Lower lobe of right lung (tissue), 2 donors: ENCODE measurements at places on chromosomes 7 and 10. TPM values are rescaled to one million over a fixed set of nuclear protein-coding genes. Genes with fewer than 3 reads are reported as not detected.

Gene PTF1A
- total RNA-seq, result not detected

Gene TRIM73
- 5.6 TPM for total RNA-seq

Gene PYROXD2
- 17.8 TPM for total RNA-seq

Gene PANK1
- total RNA-seq, result 8.2 TPM

Gene ATRNL1
- 0.92 TPM for total RNA-seq

Gene ZNF3
- total RNA-seq, result 23.0 TPM

Gene GPR158
- 0.12 TPM for total RNA-seq

Gene AKR1B15
- not detected for total RNA-seq

Gene TRIM50
- total RNA-seq, result not detected

Gene MKX
- 1.6 TPM for total RNA-seq

- peak; percentile 40 for DNase-seq
These were observed 101.5 kb upstream of the DIP2C start for GRCh38 chr10:790821-791551.

DNA sequence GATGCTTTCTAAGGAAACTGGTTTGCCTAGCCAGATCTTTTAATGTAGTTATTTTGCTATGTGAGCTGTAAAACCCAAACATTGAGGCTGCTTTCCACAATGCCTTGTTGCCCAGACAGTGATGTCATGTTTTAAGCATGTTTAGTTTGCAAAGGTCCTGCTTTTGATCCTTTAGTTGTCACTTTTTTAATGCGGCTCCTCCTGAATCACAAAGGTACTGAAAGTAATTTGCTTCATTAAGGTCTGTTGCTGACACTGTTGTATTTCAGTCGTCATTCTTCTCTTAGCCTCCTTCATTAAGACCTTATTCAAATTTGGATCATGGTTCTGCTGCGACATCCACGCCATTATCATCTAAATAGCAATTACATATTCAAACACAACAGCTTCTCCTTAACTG is 10.6 kb downstream of the RPA3 start:
- no peak for DNase-seq

- DNase-seq, result no peak
These were observed 44.6 kb downstream of the NUP205 start for GRCh38 chr7:135602304-135602703.

DNA sequence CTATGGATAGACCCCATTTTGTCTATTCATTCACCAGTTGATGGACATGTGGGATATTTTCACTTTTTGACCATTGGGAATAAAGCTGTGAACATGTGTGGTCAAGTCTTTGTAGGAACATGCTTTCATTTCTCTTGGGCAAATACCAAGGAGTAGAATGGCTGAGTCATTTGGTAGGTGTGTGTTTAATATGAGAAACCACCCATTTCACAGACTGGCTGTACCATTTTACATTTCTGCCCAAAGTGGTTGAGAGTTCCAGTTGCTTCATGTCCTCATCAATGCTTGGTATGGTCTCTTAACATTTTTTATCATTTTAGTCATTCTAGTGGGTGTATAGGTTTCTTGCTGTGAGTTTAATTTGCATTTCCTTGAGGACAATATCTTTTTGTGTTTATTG is 124.9 kb upstream of the RHEB start:
- no peak for DNase-seq

DNA sequence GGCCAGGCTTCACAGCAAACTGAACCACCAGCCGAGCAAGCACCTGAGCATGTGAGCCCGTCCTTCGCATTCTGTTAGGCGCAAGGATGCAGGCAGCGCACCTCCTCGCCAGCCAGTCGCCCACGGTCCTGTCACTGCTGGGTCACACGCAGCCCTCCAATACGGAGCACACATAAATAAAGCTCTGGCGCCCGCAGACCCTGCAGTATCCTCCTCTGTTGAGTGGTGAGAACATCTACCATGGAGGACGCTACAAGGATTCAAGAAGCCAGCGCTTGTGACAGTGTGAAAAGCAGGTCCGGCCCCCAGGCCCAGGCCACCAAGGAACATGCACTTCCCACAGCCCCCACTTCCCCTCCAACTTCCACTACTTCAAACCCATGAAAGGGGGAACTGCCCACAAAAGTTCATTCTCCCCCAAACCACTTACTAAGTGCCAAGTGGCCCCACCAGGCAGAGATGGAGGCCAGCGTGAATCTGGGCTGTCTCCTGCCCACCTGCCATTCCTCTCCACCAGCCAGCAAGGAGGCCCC is 34.8 kb downstream of the VOPP1 start:
- no peak for DNase-seq

- DNase-seq, result no peak
These were observed 26.6 kb downstream of the WNT8B start for GRCh38 chr10:100489396-100489795.

DNA sequence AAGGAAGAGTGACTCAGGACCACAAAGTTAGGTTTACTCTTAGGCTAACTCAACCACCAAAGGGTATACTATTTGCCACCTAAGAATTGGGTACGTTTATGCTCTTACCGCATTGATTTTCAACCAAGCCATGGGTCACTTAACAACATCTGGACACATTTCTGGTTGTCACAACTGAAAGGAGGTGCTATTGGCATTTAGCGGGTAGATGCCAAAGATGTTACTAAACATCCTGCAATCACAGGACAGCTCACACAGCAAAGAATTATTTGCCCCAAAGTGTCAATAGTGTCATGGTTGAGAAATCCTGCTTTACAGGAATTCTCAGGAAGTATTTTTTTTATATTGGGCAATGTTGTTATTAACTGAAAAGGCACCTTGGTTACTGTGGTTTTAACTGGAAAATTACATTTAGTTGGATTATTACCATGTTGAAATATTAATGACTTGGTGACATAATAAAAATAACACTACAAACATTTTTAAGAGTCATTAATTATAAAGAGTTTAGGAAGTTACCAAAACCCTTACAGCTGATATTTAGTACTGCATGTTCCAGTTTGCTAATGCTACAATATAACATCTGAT is 185.0 kb upstream of the TMEM196 start:
- no peak for DNase-seq

- DNase-seq, result peak; percentile 58
These were observed 348.5 kb downstream of the GRID1 start for GRCh38 chr10:86017841-86018734.

DNA sequence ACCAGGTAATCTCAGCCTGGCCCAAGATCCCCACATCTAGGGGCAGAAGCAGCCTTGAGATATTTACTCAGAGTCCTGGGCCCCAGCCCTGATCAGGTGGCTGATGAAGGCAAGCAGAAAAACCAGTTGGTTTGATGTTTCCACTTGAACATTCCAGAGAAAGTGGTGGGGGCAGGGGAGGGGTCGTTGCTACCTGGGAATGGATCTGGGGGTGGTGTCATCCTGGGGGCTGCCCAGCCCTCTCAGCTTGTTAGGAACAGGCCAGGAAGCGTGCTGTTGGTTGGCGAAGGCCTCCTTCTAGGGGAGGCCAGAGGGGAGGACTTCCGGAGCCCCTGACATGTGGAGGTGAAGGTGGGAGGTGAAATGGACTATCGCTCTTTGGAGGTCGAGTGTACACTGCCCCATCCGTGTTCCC is 3.7 kb upstream of the ABHD11 start:
- DNase-seq, result peak; percentile 68

- DNase-seq, result no peak
These were observed 131.0 kb upstream of the AOAH start for GRCh38 chr7:36855330-36855729.

GRCh38 chr7:134140889-134141867 is 14.0 kb downstream of the LRGUK start:
- DNase-seq, result peak; percentile 77

- no peak for DNase-seq
These were observed 95.5 kb upstream of the KCNIP2 start for GRCh38 chr10:101939008-101939648.

DNA sequence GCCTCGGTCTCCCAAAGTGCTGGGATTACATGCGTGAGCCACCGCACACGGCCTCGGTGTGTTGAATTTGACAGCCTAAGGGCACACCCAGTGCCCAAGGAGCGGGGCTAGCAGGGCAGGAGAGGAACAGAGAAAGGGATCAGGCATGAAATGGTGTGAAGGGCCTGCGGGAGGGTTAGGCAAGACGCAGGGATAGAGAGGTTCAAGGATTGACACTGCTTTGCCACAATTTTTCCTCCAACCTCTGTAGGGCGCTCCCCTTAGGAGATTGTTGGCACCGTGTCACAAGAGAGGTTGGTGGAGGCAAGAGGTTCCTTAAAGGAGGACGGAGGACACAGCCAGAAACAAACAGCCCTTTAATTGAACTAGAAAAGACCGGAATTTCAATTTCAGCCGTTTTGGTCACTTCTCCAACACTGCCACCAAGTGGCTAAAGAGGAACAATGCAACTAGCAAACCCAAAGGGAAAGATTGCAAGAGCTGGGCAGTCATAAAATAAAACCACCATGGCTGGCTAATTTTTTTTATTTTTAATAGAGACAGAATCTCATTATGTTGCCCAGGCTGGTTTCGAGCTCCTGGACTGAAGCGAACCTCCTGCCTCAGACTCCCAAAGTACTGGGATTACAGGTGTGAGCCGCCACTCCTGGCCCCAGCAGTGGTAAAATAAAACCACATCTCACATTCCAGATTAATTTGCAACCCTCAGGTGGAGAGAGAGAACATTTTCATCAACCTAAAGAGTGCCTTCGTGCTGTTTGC is 6.9 kb upstream of the CREB3L2 start:
- no peak for DNase-seq

- DNase-seq, result no peak
These were observed 109.4 kb downstream of the MAD1L1 start for GRCh38 chr7:2123360-2123759.

DNA sequence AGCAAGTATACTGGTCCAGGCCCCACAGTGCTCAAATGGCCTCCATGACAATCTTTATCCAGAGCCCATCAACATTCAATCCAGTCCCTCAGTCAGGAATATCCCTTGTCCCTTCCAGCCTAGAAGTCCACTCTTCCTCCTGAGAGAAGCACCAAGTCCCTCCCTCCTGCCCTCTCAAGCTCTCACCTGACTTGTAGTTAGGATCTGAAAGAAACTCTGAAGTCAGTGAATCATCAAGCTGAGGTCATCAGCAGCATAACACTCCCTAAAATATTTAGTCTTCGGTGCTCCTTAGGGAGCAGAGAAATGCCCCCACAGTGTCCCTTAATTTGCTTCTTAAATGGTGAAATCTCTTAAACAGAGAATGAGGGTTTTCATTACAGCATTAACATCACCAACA is 31.0 kb downstream of the GRM8 start:
- no peak for DNase-seq

DNA sequence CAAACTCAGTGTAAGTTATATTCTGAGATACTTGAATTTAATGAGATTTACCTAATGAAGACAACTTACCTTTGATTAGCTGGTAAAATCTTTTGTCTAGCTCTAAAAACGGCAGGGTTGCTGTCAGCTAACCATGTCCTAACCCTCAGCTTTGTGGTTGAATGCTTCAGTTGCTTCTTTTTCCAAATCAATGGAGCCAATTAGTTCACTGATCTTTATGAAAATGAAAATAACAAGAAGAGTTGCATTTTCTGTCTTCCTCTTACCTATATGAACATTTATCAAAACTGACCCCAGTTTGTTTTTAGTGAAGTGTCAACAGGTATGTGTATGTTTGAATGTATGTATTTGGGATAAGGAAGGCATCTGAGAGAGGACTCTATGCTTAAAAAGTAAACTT is 253.1 kb upstream of the MTPN start:
- DNase-seq, result no peak

GRCh38 chr7:10282909-10283308 is 690.8 kb upstream of the PHF14 start:
- DNase-seq, result no peak

GRCh38 chr10:76049581-76050290 is 618.3 kb downstream of the LRMDA start:
- no peak for DNase-seq

GRCh38 chr7:157508477-157508881 is 171.7 kb downstream of the DNAJB6 start:
- DNase-seq, result no peak

GRCh38 chr7:114658216-114658615 is 243.6 kb downstream of the FOXP2 start:
- DNase-seq, result no peak

GRCh38 chr7:47614450-47614849 is 32.5 kb upstream of the TNS3 start:
- DNase-seq, result no peak

GRCh38 chr10:113991091-113991860 is 52.4 kb upstream of the ADRB1 start:
- DNase-seq, result no peak

DNA sequence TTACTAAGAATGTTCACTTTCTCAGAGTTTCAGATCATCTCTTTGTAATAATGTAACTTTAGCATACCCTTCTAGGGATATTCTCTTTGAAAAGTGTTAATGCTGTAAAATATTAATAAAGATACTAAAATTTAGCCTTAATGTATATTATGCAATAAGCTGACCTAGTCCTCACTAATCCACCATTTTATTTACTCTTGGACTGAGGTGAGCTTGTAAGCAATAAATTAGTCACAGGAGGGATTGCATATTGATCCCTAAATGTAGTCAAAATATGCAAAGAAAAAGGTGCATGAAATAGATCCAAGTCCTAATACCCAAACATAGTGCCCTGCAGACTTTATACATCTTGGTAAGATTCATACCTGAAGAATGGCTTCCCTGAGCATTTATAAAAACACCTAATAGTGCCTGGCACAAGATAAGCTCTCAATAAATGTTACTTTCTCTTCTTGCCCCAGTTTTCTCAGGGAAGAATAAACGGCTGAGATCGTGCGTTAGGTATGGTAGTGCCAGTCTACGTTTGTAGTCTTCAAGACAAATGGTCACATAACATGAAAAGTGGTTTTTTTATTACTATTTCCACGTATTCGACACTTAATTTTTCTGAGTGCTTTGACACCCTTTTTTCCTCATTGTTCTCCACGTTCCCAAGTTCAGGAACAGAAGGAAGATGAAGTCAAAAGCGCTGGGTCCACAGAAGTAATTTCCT is 14.3 kb downstream of the INSIG1 start:
- DNase-seq, result no peak

GRCh38 chr10:84267503-84268126 is 22.8 kb downstream of the RGR start:
- DNase-seq, result peak; percentile 67

DNA sequence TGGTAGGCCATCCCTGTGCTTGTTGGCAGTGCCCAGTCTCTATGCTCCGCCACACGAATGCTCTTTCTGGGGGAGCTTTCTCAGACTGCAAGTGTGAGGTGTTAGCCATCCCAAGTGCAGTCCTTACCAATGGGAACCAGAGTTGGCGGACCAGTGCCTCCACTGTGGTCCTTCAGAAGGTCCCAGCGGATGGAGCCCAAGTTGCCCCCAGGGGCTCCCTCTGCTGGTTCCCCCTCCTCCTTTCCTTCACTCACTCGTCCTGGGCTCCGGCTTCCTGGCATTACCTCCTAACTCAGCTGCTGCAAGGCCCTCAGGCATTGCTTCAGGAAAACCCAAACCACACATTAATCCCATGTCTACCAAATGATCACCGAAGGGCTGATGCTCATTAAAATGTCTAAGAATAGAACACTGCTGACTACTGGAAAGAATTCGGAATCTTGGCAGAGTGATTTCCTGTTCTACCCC is 139.8 kb downstream of the CUBN start:
- no peak for DNase-seq

- DNase-seq, result no peak
These were observed 23.8 kb upstream of the ANK3 start for GRCh38 chr10:60413306-60414012.

DNA sequence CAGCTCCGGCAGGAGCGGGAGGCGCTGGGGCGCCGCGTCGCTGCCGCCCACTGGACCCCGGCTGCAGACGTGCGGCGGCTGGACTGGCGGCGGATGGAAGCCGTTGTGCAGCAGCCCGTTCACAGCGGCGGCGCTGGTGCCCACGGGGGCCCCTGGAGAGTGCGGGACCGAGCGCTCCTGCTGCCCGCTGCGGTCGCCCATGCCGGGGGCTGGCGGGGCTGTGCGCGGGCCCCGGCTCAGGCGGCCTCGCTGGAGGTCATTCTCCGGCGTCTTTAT is 413 bp downstream of the PANK1 start:
- DNase-seq, result no peak
